Epithelial cell of prostate (primary cell): ENCODE measurements at places on chromosomes 12 and 14.

DNA sequence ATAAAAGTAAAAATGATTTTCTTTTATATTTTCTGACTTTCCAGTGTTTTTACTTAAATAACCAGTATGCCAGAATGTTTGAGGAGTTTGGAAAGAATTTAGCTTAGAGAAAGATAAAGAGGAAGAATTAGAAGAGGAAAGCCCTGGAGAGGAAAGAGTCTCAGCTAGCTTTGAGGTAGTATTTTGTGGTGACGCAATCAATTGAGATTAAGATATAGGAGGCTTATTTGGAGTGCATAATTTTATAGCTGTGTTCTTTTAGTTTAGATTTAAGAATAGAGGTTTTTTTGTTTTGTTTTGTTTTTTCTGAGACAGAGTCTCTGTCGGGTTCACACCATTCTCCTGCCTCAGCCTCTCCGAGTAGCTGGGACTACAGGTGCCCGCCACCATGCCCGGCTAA, 18.1 kb downstream of the CLEC2B start:
- no peak for DNase-seq

GRCh38 chr12:116194935-116195431, 82.5 kb downstream of the MED13L start:
- no peak for DNase-seq

GRCh38 chr12:51085757-51086156, 2.4 kb upstream of the CSRNP2 start:
- DNase-seq = no peak

DNA sequence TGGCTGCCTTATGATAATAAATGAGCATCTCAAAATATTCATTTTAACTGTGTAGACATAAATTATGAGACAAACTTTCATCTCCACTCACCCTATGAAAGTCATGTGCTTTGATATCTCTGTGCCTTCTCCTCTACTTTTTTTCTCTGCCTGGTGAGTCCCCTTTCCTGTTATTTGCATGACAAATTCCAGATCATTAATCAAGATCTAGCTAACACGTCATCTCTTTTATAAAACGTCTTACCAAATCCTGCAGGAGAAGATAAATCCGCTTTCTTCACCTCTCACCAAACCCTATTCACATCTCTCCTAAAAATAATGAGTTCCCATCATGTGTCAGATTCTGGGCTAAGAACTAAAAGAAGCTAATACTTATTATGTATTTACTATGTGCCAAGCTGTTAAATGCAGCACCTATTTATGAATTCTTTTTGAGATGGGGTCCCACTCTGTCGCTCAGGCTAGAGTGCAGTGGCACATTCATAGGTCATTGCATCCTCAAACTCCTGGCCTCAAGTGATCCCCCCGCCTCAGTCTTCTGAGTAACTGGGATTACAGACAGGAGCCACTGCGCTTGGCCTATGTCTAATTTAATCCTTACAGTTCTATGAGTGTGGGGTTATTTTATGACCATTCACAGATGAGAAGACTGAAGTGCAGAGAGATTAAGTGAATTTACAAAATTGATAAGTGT, 26.7 kb downstream of the SPX start:
- DNase-seq = no peak

DNA sequence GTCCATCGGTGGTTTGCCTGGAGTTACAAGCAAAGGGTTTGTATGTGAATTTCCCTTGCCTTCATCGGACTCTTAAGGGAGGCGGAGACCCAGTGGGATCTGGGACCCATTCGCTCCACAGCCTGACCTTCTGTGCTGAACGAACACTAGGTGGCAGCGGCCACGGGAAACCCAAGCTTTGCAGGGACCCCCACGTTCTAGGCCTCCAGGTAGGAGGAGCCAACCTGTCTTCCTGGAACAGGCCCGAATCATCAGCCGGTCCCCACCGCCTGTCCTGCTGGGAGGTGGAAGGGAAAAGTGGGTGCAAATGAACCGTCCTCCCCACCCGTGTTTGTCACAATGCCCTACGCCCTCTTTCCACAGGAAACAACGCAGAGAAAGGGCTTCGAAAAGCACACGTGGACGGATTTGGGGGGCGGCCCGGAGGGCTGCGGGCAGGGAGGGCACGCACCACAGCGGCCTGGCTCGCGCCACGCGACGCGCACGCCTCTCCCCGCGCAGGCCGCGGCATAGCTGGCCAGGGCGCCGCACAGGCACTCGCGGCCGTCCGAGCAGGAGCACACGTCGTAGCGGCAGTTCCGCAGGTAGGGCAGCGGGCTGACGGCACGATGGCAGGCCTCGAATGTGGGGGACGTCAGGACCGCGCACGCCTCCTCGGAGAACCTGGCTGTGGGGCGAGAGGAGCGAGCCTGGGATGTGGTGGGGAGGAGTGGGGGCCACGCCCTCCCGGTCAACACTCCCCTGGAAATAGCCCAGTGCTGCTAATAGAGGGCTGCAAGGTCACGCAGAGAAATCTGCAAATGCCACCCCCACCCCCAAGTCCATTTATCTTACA, 67.8 kb downstream of the VWF start:
- DNase-seq = no peak

- no peak for DNase-seq
These were observed 23.1 kb upstream of the LRTM2 start for GRCh38 chr12:1797011-1797901.

GRCh38 chr12:1050059-1050707, 59.2 kb downstream of the ERC1 start:
- no peak for DNase-seq

DNA sequence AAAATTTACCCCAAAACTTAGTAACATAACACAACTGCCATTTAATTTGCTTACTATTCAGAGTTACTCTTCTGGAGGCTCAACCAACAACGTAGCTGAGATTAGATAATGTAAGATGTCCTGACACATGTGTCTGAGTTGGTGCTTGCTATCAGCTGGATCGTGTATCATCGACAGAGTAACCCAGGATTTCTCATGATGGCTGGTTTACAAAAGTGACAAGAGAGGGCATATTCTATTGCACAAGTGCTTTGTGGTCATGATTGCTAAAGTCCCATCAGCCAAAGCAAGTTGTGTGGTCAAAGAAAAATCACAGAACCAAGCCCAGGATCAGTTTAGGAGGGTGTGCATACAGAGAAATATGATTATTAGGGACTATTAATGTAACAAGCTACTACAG, 73.4 kb downstream of the CAPZA3 start:
- DNase-seq = no peak

DNA sequence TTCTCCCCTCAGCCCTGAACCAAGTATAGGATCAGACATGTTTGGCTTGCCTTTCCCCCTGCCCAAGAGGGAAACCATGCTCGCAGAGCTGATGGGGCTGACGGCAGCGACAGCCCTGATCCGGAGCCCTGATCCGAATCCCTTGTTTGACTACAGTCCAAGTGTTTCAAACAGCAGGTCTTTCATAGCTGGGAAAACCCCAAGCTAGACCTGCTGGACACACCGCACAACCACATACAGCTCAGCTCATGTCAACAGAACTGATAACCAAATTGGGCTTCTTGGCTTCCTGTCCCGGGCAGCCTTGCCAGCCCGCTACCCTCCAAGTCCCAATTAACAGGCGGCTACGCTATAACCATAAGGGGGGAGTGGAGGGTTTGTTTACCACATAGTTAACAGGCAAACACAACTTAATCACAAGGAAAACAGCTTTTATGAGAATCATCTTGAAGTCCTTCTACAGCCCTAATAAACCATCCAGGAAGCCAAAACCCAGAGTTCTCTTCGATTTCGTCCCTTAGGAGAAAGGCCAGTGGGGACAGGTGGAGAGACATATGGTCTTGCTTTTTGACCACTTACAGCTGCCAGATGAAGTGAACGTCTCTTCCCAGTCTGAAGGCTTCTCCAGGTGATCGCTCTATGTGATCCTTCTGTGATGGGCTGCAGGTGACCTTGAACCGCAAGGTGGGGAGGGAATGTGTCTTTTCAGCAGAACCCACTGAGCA, 64.5 kb upstream of the MANSC4 start:
- no peak for DNase-seq

- DNase-seq = no peak
These were observed 16.3 kb downstream of the TSPAN8 start for GRCh38 chr12:71141378-71141926.

DNA sequence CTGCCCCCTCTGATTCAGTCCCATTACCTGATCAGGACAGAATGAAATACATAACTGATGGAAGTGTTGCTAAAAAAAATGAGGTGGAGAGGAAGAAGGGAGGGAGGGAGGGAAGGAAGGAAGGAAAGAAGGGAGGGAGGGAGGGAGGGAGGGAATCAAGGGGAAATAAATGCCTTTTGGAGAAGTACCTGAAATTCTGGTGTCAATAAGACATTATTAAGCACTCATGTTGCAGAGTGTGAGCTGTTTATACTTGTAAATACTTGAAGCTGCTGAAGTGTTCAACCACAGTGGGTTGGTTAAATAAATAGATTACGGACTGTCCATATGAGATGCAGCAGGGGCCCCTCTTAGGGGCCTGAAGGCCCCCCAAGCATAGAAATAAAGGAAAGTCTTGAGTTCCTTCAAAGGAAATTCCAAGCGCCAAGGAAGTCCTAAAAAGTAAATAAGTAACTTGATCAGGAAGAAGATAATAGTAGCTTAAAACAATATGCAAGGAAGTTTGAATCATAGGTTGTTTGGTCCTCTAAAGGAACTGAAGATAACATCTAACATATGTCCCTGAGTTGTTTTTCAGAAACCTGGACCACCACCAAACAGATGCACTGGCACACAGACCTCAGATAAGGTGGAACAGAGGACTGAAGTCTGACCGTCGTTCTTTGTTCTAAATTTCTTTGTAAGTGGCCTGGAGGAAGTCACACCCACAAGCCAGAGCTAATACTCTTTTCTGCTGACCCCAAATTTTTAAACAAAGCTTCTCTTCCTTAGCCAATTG, 110.8 kb downstream of the SEC23A start:
- no peak for DNase-seq

DNA sequence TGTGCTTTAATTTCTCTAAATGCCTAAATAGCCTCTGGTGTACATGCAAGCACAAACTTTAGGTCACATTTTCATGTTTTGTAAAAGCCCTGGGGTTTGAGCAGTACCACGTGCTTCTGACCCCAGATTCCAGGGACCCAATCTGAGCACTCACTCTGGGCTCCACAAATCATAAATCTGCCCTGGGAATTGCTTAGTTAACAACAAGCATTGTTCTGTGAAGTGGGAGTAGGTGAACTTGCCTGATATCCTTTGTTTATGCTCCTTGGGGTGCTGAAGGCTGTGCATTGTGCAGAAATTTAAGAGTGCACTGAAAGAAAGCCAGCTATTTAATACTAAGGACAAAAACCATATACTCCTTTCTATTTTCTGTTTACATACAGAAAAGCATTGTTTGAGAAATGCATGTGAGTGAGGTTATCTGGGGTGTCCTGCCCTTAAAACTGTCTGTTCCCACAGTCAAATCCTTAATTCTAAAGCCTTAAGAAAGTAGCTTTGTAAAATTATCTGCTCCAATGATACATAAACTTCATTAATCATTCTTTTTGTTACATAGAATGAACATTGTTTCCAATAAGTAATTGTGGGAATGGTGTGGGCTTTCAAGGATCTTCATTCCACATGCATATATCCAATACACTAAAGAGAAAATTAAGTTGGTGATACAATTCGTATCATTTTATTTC, 258.6 kb upstream of the NPAS3 start:
- DNase-seq = no peak

- no peak for DNase-seq
These were observed 315.3 kb upstream of the PRICKLE1 start for GRCh38 chr12:42904683-42905418.

DNA sequence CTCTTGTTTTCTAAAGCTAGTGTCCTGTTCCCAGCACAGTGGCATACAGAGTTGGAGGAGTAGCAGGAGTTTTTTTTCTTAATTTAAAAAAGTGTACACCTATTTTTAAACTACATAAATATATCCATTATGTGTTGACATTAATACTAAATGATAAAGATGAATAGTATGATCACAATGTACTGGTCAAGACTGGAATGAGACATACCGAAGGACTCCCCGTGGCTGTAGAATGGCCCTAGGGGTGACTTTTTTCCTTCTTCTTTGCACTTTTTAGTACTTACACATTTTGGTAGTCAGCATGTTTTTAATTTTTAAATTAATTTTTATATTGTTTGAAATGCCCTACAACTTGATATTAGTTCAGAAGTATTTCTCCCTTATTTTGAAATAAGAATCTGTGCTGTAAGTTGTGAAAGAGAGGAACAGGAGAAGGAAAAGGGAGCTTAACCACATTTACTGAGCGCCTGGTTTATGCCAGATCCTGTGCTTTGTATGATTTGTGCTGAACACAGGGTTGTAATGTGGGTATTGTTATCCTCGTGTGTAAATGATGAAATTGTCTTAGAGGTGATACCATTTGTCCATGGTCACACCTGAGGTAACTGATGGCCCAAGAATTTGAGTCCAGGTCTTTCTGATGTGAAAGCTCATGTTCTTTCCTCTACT, 136.5 kb downstream of the TGFB3 start:
- DNase-seq = no peak

- DNase-seq = no peak
These were observed 94.6 kb downstream of the PAX9 start for GRCh38 chr14:36756226-36756625.

- DNase-seq = no peak
These were observed 66.5 kb downstream of the DAD1 start for GRCh38 chr14:22522466-22522957.

DNA sequence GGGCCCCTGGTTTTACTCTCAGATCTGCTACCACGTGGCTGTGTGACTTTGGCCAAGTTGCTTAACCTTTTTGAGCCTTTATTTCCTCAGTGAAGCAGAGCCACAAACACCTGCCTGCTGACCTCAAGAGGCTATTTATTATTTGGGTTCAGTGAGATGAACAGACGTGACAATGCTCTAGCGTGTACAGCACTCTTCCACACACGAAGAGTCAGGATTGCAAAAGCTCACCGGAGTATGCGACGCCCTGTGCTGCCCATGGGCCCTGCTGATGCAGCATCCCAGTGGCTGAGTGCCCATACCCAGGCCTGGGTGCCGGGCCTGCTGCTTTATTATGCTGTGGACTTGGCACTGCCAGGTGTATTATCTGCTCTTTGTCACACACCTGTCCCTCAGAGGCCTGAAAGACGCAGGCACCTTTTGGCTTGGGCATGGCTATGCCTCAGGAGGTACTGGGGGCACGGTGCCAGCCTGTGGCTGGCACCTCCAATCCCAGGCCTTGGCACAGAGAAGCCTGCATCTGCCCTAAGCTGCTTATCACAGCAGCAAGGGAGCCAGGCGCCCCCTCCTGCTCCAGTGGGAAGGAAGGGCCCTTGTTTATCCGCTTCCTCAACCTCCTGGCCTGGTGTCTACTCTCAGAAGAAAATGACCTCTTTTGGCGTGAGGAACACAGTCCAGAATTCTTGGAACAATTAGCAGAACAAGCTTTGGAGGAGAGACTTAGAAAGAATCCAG, 22.3 kb upstream of the TC2N start:
- DNase-seq = no peak

- DNase-seq = no peak
These were observed 502.2 kb upstream of the RPL10L start for GRCh38 chr14:47153746-47154145.

- DNase-seq = no peak
These were observed 117.2 kb downstream of the IPO8 start for GRCh38 chr12:30578426-30578825.

GRCh38 chr12:96266238-96266637, 72.1 kb downstream of the ELK3 start:
- DNase-seq = no peak
